Hematopoietic multipotent progenitor cell treated with erythropoietin and hydrocortisone succinate and interleukin-3 and kit ligand, for 15 days (in vitro differentiated cells): ENCODE measurements at places on chromosomes 6 and 20.

GRCh38 chr6:169653691-169654090 lies 48.1 kb downstream of the WDR27 start:
- DNase-seq: no peak

DNA sequence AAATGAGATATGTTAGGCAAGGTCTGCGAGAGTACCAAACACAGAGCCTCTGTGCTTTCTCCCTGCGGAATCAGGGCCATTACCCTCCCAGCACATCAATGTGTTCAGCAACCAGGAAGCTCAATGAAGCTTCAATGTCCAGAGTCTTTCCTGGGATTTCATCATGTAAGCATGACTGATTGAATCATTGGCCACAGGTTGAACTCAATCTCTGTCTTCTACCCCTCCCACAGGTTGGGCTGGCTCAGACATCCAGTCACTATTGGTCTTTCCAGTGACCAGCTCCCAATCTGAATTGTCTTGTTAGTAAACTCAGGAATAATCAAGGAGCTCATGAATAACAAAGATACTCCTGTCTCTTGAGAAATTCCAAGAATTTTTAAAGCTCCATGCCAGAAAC lies 2.7 kb upstream of the DTD1 start:
- DNase-seq: no peak

DNA sequence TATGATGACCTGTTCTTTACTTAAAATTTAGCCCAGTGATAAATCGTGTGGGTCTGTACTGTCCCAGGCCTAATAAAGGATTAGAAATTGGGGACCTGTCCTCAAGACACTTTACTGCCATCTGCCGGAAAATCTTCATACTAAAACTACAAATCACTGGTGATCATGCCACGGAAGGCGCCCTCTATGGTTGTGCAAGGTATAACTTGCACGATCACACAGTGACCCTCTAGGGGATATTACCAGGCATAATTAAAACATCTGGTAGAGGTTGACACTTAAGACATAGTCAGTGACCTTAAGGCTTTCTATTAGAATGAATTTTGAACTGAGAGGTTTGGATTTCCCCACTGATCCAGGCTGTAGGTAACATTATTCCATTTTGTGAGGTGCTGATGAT lies 172.6 kb downstream of the BMP2 start:
- DNase-seq: no peak

DNA sequence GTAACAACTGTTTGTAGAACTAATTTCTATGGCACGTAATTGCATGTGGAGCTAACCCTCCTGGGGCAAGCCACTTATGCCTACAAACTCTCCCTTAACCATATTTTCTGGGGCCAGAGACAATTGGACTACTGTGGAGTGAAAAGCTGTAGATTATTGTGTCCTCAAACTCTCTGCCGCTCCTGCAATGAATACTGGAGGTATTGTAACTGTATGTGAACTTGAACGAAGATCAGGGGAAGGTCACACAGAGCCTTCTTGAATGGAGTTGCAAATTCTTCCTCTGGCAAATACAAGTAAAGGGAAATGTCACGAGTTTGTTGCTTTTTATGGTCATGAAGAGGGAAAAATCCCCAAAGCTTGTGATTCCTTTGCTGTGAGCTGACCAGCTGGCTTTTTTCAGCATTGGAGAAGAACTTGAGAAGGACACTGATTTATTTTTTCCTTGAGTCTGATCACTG lies 18.2 kb downstream of the AKAP12 start:
- no peak for DNase-seq

GRCh38 chr6:93806409-93807270 lies 387.3 kb upstream of the EPHA7 start:
- DNase-seq: no peak

GRCh38 chr6:28225056-28225834 lies at the start of gene ZSCAN9:
Gene ZSCAN9 (plus strand): TSS chr6:28225275. CDS start chr6:28227085, 1,810 bp downstream.
- peak; percentile 36 for DNase-seq

DNA sequence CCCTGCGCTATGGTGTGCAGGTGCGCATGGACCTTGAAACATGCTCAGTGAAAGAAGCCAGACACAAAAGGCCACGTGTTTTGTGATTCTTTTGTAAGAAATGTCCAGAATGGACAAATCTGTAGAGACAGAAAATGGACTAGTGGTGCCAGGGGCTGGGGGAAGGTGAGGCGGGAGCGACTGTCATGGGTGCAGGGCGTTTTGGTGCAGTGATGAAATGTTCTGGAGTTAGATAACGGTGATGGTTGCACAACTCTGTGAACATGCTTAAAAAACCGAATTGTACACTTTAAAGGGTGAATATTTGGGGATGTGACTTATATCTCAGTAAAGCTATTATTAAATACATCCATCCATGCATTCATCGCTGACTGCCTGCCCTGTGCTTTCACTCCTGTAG lies 31.7 kb upstream of the NTSR1 start:
- DNase-seq: no peak

DNA sequence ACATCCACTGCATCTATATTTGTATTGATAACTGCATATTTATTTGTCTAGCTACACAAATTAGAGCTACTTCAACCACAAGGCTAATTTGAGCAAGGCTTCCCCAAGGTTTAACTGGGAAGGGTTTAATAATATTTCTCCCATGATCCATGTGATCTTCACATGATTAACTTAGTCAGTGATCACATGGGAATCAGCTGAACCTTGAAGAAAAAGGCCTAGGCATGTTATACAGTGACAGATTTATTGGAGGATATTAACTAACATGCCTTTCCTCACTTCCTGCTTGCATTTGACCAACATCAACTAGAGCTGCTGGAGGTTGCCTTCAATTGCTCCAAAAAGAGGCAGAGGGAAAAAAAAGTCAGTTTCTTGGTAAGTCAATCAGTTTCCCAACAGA lies 417.0 kb downstream of the HAO1 start:
- no peak for DNase-seq
